ENCODE measurements at places on chromosomes 2 and 18.

- no peak for DNase-seq
Measured at GRCh38 chr18:45412577-45412976, 202.7 kb upstream of the SLC14A2 start.

DNA sequence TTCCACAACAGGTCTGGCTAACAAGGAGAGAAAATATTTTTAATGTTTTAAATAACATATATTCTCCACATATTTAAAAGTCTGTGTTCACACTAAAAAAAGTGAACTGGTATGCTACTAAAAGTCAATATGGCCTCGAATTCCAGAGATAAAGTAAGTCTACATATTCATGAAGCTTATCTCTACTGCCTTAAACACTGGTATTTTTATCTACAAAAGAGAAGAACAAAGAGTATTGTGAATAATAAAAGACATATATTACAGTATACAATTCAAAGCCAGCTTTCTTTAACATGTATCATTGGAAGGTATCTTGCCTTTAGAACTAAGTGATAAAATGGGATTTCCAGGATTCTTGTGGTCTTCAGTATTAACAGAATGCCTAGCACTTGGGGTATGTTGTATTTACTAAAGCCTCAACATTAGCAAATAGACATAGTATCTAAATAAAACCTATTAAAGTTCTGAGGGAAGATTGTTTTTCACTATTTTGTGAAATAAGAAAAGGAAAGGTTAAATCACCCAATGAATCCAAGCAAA lies 302.8 kb upstream of the CCDC68 start:
- no peak for DNase-seq

DNA sequence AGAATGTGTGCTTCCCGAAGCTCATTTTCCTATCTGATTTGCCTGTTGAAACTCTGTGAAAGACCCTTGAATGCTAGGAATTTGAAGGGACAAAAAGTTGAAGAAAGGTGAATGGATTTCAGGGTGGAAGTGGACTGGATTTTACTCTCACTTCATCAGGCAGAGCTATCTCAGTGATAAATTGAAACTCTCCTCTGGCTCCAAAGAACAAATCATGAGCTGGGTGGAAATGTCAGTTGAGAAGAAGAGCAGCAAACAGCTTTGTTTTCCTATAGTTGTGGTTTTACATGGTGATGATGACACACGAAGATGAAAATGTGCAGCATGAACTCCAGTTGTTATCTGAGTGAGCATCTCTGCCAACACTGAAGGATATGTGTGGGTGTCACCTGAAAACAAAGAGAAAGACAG lies 34.4 kb downstream of the CD28 start:
- peak; percentile 85 for DNase-seq

DNA sequence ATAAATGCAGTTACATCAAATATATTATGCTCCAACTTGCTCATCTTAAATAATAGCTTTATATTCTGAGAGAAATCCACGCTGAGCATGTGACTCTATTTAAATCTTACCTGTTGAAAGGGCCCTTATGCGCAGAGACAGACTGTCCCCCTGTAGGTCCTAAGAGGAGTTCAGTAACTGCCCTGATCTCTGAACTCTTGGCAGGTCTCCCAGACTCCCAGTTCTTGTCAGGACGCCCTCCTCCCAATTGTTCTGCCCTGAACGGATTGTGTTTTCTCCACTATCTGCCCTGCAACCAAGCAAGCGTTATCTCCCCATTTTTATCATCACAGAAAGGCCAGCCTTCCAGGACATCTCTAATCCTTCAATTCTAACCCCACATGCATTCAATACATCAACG lies 954.6 kb downstream of the TSN start:
- no peak for DNase-seq

GRCh38 chr2:121297217-121297830 lies 12.3 kb upstream of the TFCP2L1 start:
- DNase-seq: no peak
